AG10803 (cell line): ENCODE measurements at places on chromosomes 6 and 20.
A peak's percentile ranks its signal among the peaks of the same experiment; 100 is the strongest.

DNA sequence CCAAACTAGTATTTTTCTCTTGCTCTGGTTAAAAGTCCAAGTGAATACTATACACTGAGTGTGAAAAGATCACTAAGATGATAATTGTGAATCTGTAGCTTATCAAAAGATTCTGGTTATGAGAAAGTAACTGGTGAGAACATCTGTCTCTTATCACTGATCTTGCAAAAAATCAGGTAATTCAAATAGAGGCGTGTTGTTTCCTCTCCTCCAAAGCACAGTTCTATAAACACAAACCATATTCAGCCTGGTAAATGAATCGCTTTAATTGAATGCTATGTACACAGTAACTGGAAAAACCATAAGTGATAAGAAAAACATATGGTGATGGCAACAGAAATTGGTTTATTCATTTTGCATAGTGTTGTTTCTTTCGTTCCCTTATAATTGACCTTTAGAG is 161.0 kb downstream of the RALGAPA2 start:
- DNase-seq, result no peak

GRCh38 chr20:10402938-10403608 is 30.9 kb downstream of the MKKS start:
- DNase-seq, result no peak

GRCh38 chr6:32680055-32680454 is 13.6 kb upstream of the HLA-DQB1 start:
- no peak for DNase-seq

DNA sequence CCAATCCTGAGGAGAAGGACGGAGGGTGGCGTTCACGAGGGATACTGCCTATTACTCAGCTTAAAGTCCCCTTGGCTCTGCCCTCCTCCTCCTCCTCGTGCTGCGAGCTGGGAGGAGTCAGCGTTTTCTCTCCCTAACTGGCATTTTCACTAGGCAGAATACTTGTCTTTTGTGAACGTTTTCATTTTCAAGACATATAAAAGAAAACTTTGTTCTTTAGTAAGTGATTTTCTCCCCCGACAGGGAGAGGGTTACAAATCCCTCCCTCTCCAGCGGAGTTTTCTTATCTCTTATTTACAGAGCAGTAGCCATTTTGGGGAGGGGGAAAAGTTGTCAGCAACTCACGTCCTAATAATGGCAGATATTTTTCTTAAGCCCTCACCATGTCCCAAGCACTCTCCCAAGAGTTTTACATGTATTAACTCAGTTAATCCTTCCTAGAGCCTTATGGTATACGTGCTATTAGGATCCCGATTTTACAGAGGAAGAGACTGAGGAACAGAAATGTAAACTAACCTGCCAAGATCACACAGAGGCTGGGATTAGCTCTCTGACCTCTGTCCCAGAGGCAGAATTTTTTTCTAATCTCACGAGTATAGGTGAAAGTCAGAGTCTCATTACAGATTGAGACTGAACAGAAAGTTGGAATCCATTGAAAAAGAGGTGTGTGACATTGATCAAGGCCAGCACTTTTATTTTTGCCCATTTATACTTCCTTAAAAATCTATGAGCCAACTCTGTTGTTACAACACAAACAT is 30.0 kb upstream of the ZNF217 start:
- peak; percentile 76 for DNase-seq

- DNase-seq, result peak; percentile 15
Observed at GRCh38 chr20:57335392-57335791, 5.8 kb downstream of the SPO11 start.

GRCh38 chr6:21033575-21034026 is 499.3 kb downstream of the CDKAL1 start:
- DNase-seq, result peak; percentile 92

DNA sequence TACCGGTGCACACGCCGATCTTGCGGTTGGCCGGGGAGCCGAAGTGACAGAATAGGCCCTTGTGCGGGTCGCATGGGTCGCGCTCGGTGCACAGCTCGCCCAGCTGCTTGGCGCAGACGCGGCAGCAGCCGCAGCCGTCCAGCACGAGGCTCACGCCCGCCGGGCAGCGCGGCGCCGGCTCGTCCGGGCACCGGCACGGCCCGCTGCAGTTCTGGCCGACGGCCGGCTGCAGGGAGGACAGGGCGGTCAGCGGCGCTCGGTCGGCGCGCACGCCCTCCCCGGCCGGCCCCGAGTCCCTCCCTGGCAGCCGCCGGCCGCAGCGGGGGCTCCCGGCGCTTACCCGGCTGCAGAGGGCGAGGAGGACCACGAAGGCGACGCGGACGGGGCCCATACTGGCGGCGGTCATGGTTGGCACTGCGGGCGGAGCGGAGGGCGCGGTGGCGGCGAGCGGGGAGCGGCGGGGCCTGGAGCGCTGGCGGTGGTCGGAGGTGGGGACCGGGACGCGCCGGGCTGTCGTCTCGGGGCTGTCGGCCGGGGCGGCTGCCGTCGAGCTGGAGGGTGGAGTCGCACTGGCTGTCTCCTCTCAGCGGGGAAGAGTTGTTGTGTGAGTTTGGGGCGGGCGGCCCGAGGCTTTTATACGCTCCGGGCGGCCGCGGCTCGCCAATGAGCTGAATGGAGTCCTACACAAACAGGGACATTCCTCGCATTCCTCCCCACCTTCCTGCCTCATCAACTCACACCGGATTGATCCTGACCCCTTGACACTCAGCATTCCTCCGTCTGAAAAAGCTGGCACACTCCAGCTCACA is at the start of gene CCN2:
Gene CCN2, minus strand, starts transcription at position 606 of the 809 bp plus-strand sequence. Its CDS starts 200 bp downstream, at position 406.
- peak; percentile 100 for DNase-seq

GRCh38 chr6:160544802-160545201 is 119.3 kb downstream of the LPA start:
- no peak for DNase-seq

DNA sequence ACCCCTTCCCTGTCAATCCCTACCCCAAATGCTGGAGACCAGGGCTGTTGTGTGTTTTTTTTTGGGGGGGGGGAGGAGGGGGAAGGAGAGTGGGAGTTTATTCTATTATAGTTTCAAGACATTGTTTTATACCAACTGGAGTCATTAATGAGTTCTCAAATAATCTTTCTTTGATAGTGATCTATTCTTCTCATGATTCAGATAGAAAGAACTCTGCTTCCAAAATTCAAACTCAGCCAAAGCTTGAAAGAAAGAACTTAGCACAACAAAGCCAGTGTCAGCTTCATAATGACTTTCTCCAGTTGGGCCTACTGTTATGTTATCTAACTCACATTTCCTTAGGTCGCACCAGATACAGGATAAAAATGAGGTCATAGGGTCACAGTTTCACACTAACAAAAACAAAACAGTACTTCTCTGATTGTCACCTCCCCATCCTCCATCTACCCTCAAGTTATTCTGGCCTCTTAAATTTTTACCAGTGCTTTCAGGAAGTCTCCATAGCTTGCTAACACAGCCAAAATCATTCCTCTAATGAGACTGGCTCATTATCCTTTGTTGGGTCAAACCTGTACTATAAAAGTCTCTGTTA is 19.0 kb upstream of the MAP3K7 start:
- DNase-seq, result no peak

GRCh38 chr6:16402581-16402900 is 164.2 kb downstream of the GMPR start:
- peak; percentile 75 for DNase-seq

DNA sequence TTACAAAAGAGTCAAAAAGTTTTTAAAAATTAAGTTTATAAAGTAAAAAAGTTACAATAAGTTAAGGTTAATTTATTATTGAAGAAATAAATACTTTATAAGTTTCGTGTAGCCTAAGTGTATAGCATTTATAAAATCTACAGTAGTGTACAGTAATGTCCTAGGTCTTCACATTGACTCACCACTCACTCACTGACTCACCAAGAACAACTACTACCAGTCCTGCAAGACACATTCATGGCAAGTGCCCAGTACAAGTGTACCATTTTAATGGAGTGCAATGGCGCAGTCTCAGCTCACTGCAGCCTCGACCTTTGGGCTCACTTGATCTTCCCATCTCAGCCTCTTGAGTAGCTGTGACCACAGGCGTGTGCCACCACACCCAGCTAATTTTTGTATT is 128.2 kb downstream of the GPX5 start:
- no peak for DNase-seq

GRCh38 chr20:29741894-29742698 is 1515.4 kb upstream of the DEFB115 start:
- DNase-seq, result no peak

- DNase-seq, result peak; percentile 88
Observed at GRCh38 chr6:139376604-139377218, 2.3 kb upstream of the CITED2 start.

DNA sequence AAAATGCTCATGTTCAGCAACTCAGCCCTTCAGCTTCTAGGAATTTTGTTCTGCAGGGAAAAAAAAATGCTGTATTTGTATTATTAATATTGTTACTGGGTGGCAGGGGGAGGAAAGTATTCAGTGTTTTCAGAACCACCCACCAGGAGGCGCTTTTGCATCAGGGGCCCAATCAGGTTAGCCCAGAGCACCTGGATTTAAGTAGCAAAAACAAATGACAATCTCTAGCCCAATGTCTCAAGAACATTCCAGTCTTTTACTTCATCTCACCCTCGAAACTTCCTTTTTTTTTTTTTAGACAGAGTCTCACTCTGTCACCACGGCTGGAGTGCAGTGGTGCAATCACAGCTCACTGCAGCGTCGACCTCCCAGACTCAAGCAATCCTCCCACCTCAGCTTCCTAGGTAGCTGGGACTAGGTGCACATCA is 635 bp upstream of the C20orf203 start:
- DNase-seq, result peak; percentile 55

DNA sequence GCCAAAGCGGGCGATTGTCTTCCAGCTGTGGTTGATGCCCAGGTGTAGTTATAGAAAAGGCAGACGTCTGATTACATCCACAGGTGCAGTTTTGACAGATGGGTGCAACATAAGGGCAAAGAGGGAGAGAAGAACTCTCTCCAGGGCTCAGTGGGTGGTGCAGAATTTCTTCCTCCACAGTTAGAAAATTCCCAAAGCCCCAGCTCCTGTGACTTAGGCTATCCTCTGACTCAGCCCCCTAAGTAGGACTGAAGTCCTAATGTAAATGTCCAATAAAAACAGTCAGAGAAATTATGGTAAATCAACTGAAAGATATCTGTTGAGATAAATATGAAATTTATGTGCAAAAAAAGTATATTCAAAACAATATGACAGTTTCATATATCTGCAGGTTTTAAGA is 31.4 kb downstream of the LYRM4 start:
- no peak for DNase-seq

DNA sequence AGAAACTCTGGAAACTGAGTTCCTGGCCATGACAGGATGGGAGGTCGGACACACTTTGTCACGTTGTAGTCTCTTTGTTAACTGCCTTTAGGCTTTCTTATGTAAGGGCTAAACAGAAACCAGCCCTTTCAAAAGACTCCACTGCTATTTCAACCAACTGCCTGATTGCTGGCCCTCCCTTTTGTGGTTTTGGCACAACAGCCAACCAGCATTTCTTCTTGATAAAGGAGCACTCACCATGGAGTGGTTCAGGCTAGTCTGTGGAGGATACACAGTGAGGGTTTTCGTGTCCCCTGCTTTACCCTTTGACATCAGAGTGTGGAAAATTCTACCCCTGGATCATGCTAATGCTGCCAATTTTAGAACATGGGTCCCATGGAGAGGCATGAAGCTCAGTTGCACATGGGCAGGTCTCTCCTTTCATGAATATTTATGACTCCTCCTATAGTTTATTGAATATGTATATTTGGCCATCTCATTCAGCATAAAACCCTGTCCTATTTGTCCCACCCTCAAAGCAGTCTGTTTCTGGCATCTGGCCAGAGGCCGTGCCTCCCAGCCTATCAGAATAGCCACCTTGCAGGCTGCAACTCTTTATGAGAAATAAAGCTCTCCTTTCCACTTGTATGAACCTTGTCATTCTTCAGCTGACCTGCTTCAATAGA is 148.3 kb downstream of the HS3ST5 start:
- peak; percentile 25 for DNase-seq

DNA sequence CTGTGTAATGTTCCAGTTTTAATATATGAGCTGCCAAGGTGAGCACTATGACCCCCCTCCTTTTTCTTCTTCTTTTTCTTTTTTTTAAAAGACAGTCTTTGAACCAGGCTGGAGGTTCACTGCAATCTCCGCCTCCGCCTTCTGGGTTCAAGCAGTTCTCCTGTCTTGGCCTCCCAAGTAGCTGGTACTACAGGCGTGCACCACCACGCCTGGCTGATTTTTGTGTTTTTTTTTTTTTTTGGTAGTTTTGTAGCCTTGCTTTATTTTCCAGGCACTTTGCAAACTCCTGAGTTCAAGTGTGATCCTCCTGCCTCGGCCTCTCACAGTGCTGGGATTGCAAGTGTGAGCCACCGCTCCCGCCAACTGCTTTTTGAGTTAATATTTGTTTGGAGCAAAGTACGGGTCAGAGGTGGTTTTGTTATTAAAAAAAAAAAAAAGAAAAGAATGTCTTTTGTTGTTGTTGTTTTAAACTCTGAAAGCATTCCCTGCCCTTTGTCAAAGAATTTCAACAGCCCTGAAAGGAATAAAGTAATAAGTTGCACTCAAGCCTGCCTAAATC is 78.6 kb downstream of the JARID2 start:
- no peak for DNase-seq

- DNase-seq, result no peak
Observed at GRCh38 chr6:62640749-62641148, 354.7 kb upstream of the KHDRBS2 start.

DNA sequence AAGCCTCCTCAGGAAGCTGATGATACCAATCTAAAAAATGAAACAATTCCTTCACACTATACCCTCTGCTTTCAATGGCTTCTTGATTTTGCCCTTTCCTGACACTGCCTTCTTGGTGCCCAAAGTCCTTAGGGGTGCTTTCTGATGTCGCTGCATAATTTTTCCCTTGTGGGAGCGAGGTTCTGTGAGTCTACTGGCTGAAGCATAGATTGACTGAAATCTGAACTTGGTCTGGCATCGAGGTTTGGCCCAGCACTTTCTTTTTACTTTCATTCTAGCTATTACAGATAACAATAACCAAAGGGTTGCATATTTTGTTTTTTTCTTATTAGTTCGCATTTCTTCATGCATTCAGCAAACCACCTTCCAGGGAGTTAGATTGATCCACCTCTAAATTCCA is 65.8 kb downstream of the E2F3 start:
- DNase-seq, result no peak

GRCh38 chr20:3167738-3168078 is 5.6 kb downstream of the LZTS3 start:
- no peak for DNase-seq

GRCh38 chr6:142846883-142847287 is 98.1 kb downstream of the HIVEP2 start:
- DNase-seq, result peak; percentile 92

- DNase-seq, result peak; percentile 28
Observed at GRCh38 chr6:147950623-147950987, 392.0 kb upstream of the SASH1 start.
